B cell (primary cell): ENCODE measurements at places on chromosomes 12 and 14. TPM values are rescaled to one million over a fixed set of nuclear protein-coding genes. Genes with fewer than 3 reads are reported as not detected.

DNA sequence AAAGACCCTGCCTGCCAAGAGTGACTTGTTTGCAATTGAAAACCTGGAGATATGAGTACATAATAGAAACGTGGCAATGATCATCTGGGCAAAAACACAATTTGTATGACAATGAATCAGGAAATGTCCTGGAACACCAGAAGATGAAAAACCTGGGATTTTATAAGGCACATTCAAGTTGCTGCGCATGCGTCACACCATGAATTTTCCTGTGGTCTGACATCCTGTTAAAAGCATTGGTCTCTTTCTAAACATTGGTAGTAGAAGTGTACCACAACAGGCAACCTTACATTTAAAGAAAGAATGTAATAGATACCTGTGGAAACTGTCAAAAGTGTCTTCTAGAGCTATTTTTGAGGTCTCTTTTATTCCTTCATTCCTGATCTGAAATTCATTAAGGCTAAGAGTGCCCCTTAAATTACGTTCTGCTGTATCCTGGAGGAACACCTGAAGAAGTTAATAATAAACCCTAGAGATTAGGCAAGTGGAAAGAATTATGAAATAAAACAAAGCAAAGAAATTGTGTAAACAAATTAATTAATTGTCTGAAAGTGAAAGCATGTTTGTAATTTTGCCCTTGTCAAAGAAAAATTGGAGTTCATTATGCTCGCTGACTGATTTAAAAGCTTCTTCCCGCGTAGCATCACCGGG is 676.5 kb downstream of the DIO2 start:
- H3K27ac ChIP-seq, result no peak overlapping the region
- no peak for DNase-seq
- H3K36me3 ChIP-seq, result no peaks in the 10 kb centered on the region
- no peaks in the 10 kb centered on the region for H3K4me1 ChIP-seq
- H3K4me3 ChIP-seq, result no peak overlapping the region
- H3K27me3 ChIP-seq, result no peaks in the 10 kb centered on the region

DNA sequence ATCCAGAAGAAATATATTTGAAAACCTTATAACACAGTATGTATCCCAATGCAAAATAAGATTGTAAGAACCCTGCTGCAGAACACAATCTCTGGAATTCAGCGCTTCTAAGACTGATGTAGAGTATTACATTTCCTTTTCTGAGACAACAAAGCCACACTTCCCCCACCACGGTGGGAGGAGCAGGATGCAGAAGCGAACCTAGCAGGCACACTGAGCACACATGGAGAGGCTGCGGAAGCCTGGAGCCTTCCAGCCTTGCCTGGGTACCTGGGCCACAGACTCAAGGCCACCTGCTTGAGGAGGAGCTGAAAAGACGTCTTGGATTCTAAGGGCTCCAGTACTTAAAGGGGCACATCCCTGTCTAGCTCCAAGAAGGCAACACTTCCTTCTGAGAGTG is 46.4 kb downstream of the TCHP start:
- peak overlapping the region; percentile 61 for H3K27ac ChIP-seq
- peaks cover 62% of the 10 kb centered on the region for H3K36me3 ChIP-seq
- DNase-seq, result no peak
- no peaks in the 10 kb centered on the region for H3K27me3 ChIP-seq
- peaks cover 19% of the 10 kb centered on the region for H3K4me1 ChIP-seq

DNA sequence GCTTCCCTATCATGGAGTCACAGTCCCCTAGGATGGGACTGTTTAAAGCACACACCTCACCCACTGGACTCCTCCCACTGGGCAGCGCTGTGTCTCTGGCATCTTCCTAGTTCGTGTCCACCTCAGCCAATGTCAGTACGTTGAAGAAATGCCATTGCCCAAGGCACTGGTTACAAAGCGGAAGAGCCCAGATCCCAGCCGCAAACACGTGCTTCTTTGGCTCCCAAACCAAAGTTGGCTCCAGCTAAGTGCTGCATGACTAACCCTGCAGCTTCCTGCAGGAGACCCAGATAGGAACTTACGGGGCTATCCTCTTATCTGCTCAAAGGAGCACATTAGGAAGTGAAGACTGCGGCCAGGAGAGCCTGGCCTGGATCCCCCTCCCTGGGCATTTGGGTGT is 9.3 kb downstream of the SYNE3 start:
- H3K27ac ChIP-seq, result peak overlapping the region; percentile 45
- no peak overlapping the region for H3K4me3 ChIP-seq
- H3K36me3 ChIP-seq, result peaks cover 57% of the 10 kb centered on the region
- no peak for DNase-seq
- peaks cover 74% of the 10 kb centered on the region for H3K4me1 ChIP-seq

Gene TMEM229B
- total RNA-seq, result 4.2 and 6.9 TPM in 2 replicates

Gene KERA
- not detected in 2 replicates for total RNA-seq

- peak; percentile 31 for DNase-seq
- H3K4me3 ChIP-seq, result no peak overlapping the region
- H3K27ac ChIP-seq, result no peak overlapping the region
- H3K4me1 ChIP-seq, result peaks cover 45% of the 10 kb centered on the region
- H3K36me3 ChIP-seq, result no peaks in the 10 kb centered on the region
Observed at GRCh38 chr12:24600996-24601395, 347.9 kb downstream of the BCAT1 start.

- no peak overlapping the region for H3K4me3 ChIP-seq
- DNase-seq, result no peak
Observed at GRCh38 chr12:126038434-126038833, 973.2 kb downstream of the AACS start.

DNA sequence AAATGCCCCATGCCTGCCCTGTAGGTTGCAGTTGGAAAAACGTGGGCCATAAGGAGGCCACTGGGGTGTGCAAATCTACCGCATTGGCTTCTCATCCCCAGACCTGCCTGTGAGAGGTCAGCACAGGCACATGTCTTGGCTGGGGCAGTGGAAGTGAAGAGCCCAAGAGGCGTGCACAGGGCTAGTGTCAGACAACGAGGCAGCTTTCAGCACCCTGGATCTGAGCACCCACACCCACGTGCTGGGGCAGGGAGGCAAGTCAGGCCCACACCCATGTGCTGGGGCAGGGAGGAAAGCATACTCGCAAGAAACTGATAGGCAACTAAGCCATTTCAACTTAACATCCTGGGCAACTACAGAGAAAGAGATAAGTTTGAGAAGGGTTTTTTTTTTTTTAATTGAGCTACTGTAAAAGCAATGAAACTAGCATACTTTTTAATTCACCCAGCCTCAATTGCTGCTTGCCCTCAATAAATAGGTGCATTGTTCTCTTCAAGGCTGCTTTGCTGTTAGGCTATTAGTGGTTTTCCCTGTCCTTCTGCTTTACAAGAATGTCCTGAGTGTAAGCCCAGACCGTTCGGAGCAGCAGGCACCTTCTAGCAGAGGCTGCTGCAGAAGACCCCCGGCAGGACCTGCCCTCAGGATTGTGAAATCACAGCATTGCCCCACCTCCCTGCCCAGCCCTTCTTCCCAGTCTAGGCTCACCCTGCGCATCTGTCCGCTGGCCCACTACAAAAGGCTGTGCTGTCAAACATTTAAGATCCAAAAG is 355.3 kb upstream of the FKBP4 start:
- no peaks in the 10 kb centered on the region for H3K4me1 ChIP-seq
- DNase-seq, result no peak
- H3K4me3 ChIP-seq, result no peak overlapping the region
- no peaks in the 10 kb centered on the region for H3K27me3 ChIP-seq

Gene IAPP
- not detected in 2 replicates for total RNA-seq

DNA sequence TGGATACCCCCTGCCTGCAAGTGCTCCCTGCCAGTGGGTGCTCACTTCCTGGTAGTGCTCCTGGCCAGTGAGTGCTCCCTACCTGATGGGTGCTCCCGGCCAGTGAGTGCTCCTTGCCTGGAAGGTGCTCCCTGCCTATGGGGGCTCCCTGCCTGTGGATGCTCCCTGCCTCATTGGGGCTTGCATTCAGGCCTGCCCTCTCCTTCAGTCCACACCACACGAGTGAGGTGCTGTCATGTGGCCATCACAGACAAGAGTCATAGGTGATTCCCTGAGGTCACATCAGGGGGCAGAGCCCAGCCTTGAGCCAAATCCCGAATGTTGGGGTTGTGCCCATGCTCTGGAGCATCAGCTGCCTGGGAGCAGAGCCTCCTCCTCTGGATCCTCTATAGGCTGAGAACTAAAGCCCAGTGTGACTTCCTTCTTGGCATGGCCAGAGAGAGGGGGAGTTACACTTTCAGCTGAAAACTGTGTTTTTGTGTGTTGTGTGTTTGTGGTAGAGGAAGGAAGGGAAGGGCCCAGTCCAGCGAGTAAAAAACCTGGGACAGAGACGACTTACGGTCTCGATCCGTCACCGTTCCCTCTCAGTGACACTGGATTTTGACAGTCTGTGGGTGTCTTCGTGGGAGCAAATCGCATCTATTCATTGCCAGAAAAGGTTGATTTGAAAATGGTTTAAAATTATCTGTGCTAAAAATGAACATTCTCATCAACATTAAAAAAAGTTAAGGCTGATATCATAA is 136.0 kb downstream of the ADGRD1 start:
- DNase-seq, result no peak
- no peaks in the 10 kb centered on the region for H3K36me3 ChIP-seq
- peaks cover 17% of the 10 kb centered on the region for H3K4me1 ChIP-seq
- no peak overlapping the region for H3K27ac ChIP-seq
- H3K27me3 ChIP-seq, result no peaks in the 10 kb centered on the region

GRCh38 chr12:29843036-29843435 is 59.3 kb upstream of the TMTC1 start:
- no peak for DNase-seq
- H3K4me1 ChIP-seq, result no peaks in the 10 kb centered on the region
- H3K27ac ChIP-seq, result no peak overlapping the region
- H3K27me3 ChIP-seq, result no peaks in the 10 kb centered on the region

DNA sequence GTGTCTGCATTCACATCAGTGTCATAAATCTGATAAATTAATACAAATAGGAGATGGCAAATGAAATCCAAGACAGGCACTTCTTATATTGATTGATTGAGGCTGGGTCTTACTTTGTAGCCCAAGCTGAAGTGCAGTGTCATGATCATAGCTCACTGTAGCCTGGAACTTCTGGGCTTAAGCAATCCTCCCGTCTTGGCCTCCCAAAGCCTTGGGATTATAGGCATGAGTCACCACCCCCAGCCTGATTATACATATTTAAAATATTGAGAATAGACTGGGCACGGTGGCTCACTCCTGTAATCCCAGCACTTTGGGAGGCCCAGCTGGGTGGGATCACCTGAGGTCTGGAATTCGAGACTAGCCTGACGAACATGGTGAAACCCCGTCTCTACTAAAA is 51.3 kb downstream of the MARK3 start:
- peaks cover 34% of the 10 kb centered on the region for H3K36me3 ChIP-seq
- no peak overlapping the region for H3K4me3 ChIP-seq
- no peaks in the 10 kb centered on the region for H3K27me3 ChIP-seq
- H3K27ac ChIP-seq, result no peak overlapping the region
- no peaks in the 10 kb centered on the region for H3K4me1 ChIP-seq

- no peak overlapping the region for H3K27ac ChIP-seq
- no peak for DNase-seq
- H3K27me3 ChIP-seq, result no peaks in the 10 kb centered on the region
- no peak overlapping the region for H3K4me3 ChIP-seq
- H3K4me1 ChIP-seq, result no peaks in the 10 kb centered on the region
- no peaks in the 10 kb centered on the region for H3K36me3 ChIP-seq
Observed at GRCh38 chr14:38442208-38442607, 186.3 kb upstream of the CLEC14A start.

- no peaks in the 10 kb centered on the region for H3K36me3 ChIP-seq
- no peaks in the 10 kb centered on the region for H3K4me1 ChIP-seq
Observed at GRCh38 chr14:88478931-88479330, 75.9 kb downstream of the PTPN21 start.

GRCh38 chr12:130850418-130851021 is 11.5 kb upstream of the STX2 start:
- peaks cover 3% of the 10 kb centered on the region for H3K27me3 ChIP-seq
- no peaks in the 10 kb centered on the region for H3K4me1 ChIP-seq
- DNase-seq, result no peak
- H3K27ac ChIP-seq, result no peak overlapping the region
- H3K4me3 ChIP-seq, result no peak overlapping the region
- no peaks in the 10 kb centered on the region for H3K36me3 ChIP-seq

Gene NKX2-1
- total RNA-seq, result not detected in 2 replicates

DNA sequence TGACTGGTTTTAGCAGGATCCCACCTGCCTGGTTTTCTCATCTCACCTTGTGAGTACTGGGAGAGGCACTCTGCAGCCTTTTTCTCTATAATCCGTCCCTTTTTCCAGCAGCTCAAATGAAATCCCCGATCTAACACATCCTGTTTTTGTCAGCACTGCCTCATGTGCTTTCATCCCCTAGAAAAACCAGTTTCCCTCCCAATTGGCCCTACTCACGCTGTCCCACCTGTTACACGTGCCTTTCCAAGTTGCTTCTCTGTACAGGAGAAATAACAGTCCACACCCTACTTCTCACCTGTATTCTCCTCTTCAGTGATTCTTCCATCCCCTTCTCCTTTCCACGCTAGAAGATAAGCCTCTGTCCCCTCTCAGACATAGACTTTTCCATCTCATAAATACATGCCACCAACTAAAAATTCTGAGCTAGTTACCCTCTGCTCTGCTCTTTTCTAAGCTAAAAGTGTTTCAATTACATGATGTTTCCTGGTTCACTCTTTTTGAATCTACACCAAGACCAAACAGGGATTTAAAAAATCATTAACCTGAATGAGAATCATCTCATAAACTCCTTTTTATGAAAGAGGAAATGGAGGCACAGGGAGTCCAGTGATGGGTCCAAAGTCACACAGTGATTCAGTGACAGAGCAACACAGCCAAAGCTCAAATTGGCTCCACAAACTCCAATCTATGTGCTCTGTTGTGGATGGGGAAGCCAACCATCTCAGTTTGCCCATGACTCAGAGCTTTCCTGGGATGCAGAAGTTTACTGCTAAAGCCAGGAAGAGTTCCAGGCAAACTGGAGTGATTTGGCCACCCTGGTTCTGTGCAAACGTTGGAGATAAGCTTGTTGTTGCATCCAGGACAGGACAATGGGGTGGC is 240.0 kb upstream of the TMEM132C start:
- no peaks in the 10 kb centered on the region for H3K27me3 ChIP-seq
- no peak overlapping the region for H3K4me3 ChIP-seq
- DNase-seq, result no peak
- H3K4me1 ChIP-seq, result no peaks in the 10 kb centered on the region
- no peaks in the 10 kb centered on the region for H3K36me3 ChIP-seq

DNA sequence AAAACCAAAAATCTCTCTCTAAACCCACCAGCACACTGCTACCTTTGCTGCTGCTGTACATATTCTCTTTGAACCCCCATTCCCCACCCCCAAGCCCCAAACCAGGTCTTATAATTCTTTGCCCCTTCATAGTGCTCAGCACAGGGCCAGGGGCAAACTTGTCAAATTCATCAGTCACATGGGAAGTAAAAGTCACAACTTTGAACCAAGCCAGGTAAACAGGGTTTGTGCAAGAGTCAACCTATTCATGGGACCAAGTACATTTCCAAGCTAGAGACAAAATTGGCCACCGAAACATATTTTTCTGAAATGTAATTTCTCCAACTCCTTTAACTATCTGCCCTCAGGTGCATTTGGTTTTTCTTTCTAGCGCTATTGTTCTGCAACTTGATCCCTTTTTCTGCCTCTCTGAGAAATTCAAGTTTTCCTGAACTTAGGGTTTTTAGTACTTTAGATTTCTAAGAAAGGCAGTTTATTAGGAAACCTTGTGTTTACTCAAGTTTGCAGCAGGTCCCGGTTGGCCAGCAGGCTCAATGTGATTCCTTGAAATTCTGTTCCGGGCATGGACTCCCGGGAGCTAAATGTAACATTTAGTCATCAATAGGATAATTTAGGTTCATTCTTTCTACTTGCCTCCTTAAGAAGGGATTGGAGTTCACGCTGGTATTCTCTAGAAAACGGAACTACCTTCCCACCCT is 230.5 kb downstream of the EFCAB11 start:
- H3K4me1 ChIP-seq, result peaks cover 58% of the 10 kb centered on the region
- peak overlapping the region; percentile 48 for H3K4me3 ChIP-seq
- no peaks in the 10 kb centered on the region for H3K27me3 ChIP-seq
- no peaks in the 10 kb centered on the region for H3K36me3 ChIP-seq

GRCh38 chr12:50545786-50546185 is 41.0 kb downstream of the DIP2B start:
- DNase-seq, result no peak
- no peaks in the 10 kb centered on the region for H3K27me3 ChIP-seq
- H3K36me3 ChIP-seq, result peaks cover 2% of the 10 kb centered on the region

Gene ITGB7
- 190 and 199 TPM in 2 replicates for total RNA-seq
